ENCODE measurements at places on chromosomes 1 and 21.

DNA sequence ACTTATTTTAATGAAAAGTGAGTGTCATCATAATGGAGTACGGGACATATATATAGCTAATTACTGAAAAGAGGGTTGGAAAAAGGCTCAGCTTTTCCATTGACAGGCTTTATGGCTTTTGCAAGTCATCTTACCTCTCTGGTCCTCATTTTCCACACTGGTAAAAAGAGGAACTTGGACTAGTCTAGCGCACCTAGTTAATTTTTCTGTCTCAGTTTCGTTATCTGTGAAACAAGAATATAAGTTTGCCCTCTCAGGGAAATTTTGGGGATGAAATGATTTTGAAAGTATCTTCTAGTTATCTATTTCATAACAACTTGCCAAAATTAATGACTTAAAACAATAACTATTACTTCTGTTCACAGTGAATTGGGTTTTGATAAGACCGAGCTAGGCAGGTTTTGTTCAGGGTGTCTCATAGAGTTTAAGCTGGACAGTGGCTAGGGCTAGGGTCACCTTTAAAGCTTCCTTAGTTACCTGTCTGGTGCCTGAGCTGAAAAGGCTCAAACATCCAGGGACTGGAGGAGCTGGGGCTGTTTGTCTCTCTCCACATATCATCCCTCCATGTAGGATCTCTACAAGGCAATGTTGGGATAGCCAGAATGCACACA is 91.7 kb downstream of the TYW3 start:
- no peak for DNase-seq

DNA sequence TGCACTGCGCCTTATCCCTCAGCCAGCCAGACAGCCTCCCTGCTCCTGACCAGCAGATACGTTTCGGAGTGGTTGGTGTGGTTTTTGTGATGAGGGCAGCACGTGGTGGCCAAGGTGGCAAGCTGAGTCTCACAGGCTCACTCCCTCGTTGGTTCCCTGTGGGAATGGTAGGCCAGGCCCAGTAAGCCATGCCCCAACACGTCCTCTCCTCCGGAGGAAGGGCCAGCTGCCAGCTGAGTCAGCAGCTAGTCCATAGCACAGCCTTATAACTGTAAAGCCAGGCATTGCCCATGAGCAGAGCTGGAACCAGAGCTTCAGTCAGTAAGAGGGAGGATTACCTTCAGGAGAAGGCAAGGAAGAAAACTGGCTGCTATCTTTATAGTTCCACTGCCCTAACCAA is 29.5 kb downstream of the SZRD1 start:
- DNase-seq = no peak

DNA sequence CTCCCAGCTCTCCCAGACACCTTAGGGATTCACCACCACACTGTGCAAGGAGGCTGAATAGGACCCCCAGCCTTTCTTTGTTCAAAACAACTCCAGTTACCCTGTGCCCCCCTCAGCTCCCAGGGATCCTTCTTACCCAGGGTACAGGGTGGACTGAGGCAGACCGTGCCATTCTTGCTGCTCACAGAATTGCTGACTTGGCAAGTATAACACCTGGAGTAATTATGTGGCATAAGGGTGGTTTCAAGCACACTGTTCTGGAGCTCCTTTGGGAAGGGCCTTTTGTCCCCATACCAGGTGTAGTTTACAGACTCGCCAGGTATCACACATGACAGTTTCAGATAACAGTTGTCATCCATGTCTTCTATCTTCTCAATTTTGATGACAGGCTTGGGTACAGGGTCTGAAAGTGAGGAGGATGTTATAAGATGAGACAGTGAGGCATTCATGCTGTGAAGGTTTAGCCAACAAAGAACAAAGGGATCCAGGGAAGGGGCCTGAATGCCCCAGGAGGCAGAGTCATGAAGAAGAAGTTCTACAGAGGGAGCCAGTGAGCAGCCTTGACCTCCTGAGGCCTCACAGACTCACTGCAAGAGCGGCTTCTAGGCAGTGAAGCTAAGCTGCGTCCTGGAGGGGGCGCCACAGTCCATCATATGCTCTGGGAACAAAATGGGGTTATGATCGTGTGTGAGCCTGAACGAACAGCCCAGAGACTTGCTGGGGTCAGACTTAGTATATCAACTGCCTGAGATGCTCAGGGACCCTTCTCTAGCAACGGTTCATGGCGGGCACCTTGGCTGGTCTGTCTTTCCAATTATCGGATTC is 30.3 kb downstream of the CD48 start:
- peak; percentile 50 for DNase-seq

DNA sequence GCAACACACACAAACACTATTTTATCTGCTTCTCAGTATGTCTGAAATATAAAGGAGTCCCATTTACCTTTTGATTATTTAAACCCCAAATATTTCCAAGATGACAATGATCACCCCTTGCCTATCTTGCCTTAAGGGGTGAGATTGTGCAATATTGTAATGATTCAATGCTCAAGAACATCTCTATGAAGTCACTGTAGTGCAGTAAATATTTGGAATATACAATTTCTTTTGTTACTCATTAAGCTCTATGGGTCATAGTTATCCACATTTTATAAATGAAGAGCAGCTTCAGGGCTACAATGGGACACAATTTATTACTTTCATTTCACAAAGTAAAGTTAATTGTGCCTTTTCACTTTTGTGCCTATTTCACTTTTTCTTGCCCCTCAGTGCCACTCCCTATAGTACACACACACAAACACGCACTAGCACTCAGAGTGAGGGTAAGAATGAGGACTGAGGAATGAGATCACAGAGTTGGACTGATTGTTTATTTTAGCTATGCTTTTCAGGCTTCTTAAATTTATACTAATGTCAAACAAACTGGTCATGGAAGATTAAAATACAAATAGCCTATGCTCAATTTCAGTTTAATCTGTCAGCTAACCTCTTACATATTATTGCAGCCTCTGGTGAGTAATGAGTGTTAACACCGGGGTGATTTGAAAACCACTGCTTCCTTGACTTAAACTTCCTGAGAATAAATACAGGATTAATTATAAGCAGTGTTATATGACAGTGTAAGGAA is 521.0 kb upstream of the B3GALT2 start:
- peak; percentile 54 for DNase-seq

DNA sequence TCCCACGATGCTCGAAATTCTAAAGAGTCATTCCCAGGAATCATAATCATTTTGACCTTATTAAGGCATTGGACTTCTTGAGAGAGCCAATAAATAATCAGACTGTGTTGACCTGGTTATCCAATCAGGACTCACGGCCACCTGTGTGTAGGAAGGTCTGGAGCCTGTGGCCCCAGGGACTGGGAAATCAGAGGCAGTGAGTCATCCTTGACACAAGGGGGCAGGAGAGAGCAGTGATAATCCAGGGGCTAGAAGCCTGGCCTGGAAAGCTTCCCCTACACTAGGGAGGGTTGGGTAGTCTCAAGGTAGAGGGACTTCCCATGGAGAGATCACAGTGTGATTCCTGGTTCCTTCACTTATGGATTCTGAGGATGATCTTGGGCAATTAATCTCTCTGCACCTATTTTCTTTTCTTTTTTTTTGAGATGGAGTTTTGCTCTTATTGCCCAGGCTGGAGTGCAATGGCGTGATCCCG is 4.7 kb downstream of the MR1 start:
- peak; percentile 67 for DNase-seq

DNA sequence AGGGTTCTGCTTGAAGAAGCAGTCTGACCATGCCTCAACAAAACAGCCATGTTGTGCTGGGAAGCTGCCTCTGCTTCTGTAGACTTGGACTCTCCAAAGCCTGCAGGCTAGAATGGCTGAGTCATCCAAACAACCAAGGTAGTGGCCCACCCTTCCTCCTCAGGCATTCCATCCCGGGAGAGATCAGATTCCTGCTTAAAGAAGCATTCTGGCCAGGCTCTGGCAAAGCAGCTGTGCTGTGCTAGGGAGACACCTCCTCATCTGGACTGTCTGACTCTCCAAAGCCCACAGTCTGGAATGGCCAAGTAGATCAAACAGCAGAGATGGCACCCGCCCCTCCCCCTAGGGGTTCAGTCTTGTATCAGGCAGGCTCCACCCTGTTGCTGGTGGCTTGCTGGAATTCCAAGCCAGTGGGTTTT is 38.3 kb upstream of the F3 start:
- peak; percentile 75 for DNase-seq

GRCh38 chr1:12380326-12381249 is 150.8 kb downstream of the VPS13D start:
- DNase-seq = no peak

GRCh38 chr1:16152481-16153087 is 3.3 kb downstream of the EPHA2 start:
- DNase-seq = peak; percentile 82

DNA sequence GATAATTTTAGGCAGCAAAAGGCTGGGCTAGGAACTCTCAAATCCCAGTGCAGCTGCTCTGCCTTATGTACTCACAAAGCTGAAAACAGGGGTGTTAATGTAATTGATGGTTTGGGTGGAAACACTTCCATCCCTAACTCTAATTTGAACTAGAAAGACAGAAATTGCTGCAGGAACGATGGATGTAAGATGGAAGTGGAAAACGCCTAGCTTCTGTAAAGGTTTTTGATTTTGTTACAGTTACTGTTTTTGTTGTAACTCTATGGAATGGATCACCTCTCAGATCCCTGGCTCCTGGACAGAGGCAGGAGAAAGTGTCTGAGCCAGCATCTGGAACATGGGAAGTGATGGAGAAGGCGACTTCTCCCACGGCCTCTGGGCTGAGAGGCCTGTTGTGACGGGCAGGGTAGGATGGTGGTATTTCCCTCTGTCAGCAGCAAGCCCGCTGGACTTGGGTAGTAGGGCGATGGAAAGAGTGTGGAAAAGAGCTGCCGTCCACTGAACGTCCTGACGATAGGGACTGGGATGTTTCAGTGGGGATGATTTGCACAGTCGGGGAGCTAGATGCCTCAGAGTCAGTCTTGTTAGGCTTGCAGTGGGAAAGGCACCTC is 1.6 kb downstream of the TRAF5 start:
- DNase-seq = no peak

DNA sequence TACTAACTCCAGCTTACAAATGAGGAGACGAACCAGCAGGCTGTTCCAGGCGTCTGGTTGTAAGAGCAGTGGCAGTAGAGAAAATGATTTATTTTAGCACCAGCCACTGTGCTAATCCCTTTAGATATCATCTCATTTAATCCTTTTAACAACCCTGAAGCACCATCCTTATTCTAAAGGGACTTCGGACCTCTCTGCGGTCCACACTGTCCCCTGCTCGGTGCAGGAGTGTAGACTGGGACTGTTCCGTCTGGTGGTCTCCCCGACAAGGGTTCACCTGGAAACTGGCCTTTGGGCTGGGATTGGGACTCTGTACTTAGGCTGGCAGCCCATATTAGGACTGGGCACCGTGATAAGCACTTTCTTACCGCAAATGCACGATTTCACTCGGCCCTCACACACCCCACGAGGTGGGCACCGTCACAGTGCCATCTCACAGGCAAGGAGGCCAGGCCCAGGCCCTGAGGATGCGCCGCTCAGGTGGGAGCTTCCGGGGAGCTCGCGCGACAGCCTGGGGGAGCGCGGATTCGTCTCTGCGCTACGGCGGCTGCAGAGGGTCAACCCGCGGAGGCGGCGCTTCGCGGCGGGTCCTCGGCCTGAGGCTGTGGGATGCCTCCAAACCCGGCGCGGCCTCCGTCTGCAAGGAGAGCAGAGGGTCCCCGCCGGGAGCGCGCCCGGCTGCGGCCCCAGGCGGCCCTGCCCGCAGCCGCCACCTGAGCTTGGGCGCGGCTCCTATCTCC is 45.2 kb downstream of the ATP1A1 start:
- peak; percentile 62 for DNase-seq

DNA sequence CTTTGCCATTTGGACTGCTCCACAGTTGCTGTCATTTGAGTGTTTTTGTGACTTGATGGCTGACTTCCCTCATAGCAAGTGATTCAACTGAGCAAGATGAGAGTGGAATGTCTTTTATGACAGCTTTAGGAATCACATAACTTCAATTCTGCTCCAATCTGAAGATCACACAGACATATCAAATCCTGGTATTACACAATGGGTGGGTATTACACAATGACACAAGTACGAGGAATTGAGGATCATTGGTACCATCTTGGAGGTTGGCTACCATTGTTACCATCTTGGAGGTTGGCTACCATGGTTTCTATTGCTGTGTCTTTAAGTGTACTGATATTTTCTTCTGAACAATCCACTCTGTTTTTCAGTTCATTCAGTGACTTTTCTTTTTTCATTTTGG is 8.5 kb upstream of the TSHB start:
- DNase-seq = no peak

GRCh38 chr1:218556016-218556415 is 210.9 kb downstream of the TGFB2 start:
- DNase-seq = no peak

DNA sequence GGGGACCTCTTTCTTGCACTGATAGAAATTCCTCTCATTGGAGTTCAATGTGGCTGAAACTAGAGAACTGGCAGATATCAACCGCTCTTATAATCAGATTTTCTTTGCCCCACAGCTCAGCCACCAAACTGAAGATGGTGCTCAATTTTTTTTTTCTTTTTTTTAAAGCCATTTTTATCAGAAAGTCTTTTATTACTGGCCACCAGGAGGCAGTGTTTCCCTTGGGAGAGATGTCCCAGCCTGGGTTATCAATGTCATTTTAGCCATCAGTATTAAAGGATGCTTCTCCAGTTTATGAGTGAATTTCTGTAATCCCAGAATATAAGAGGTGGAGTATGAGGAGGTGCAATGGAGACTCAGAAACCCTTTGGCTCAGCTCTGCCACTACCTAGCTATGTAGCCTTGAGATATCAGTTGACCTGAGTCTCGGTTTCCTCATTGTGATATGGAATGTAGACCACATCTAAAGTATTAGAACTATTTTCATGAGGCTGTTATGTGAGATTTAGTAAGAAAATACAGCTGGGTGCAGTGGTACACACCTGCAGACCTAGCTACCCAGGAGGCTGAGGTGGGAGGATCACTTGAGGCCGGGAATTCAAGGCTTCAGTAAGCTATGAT is 27.6 kb downstream of the CD244 start:
- peak; percentile 3 for DNase-seq

GRCh38 chr21:45363921-45364467 is 41.0 kb upstream of the COL18A1 start:
- peak; percentile 98 for DNase-seq

DNA sequence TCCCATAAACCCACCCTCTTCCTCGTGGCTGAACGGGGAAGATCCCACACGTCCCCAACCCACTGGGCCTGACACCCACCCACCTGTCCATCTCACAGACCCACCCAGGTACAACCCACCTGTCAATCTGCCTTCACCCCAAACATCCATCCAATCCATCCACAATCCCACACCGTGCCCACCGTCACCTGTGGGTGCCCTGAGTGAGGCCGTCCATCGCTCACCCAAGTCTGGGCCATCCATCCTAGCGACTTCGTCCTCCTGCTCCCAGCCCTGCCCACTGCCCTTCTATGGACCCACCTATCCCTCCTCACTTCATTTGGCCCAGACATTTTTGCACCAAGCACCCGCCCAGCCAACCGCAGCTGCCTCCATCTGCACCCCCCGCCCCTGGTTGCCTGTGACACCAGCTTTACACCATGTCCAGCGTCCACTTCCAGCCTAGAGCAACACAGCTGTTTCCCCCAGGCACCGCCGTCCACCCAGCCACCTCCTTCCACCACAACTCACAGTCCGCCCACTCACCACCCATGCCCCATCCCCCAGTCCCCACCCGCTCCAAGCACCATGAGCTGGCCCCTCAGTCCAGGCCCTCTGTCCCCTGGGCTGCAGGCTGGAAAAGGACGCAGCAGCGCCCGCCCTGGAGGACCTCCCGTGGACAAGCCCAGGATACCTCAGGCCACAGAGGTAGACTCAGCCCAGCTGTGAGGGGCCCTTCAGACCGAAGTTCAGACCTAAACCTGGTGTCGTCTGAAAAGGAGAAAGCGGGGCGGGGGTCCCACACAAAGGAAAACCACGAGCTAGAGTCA is 7.7 kb downstream of the TTLL10 start:
- no peak for DNase-seq
